Tongue (tissue), 3 donors: ENCODE measurements at places on chromosomes 1 and 21. TPM values are rescaled to one million over a fixed set of nuclear protein-coding genes. Genes with fewer than 3 reads are reported as not detected.

FCRL6 gene
- not detected for total RNA-seq

TCHH gene
- total RNA-seq = not detected

TDRD5 gene
- total RNA-seq = 0.82 TPM

MLLT11 gene
- total RNA-seq = 1.6 TPM

FAM167B gene
- 0.31 TPM for total RNA-seq
